ENCODE measurements at places on chromosomes 7 and 10. TPM values are rescaled to one million over a fixed set of nuclear protein-coding genes. Genes with fewer than 3 reads are reported as not detected.

TCAF2 gene
- total RNA-seq: 20.2 TPM

ACBD7 gene
- total RNA-seq: not detected

UPK3BL2 gene
- total RNA-seq: 64.6 TPM

PDE6C gene
- not detected for total RNA-seq

ITGB8 gene
- total RNA-seq: 0.08 TPM

GJD4 gene
- total RNA-seq: not detected

MAD1L1 gene
- 125 TPM for total RNA-seq

Data from naive thymus-derived CD4-positive, alpha-beta T cell (primary cell).